ENCODE measurements at places on chromosomes 12 and 14.

GRCh38 chr12:108622421-108622820 lies 11.3 kb downstream of the SELPLG start:
- no peak for DNase-seq

- DNase-seq, result no peak
Measured at GRCh38 chr12:1634590-1635191, 5.7 kb downstream of the WNT5B start.

- DNase-seq, result no peak
Measured at GRCh38 chr14:88727057-88727456, 65.7 kb downstream of the EML5 start.

DNA sequence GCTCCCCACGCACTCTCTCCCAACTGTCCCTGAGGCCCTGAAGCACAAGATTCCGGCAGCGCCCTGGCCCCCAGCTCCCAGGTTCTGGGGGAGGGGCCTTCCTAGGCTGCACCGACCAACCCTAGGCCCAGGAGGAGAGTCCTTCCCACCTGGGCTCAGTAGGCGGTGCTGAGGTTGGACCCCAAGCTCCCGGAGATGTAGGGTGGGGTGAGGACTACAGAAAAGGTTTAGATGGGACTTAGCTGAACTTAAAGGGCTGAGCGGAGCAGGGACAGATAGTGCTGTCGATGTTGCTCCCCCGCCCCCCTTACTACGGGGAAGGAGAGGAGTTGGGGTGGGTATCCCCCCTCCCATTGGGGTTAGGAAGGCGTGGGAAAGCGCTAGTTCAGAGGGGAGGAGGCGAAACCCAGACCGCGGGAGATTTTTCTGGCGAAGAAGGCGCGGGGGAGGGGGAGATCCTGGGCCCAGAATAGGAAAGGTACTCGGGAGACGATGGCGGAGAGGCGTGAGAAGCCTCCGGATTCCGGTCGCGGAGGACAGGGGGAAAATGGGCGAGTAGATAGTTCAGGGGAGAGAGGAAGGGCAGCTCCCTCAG lies 4.2 kb upstream of the BAZ2A start:
- no peak for DNase-seq

- DNase-seq, result no peak
Measured at GRCh38 chr14:105884808-105885281, 358.5 kb downstream of the TMEM121 start.

DNA sequence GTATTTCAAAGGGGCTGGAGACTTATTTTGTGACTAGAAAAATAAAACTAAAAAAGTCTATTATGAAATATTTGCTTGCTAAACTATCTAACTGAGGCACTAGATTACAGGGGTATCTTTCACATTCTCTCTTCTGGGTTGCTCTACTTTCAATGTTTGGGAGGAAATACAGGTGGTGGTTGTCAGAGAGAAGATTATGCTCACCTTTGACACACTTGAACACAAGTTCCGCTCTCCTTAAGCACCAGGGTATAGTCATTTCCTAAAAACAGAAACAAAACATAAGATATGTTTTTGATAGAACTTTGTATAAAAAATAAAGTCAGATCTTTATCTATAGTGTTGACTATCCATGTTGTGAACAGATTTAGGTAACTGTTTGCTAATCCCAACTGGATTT lies 45.4 kb upstream of the FGF6 start:
- DNase-seq, result no peak

GRCh38 chr12:8780389-8780788 lies 42.0 kb upstream of the A2ML1 start:
- no peak for DNase-seq

DNA sequence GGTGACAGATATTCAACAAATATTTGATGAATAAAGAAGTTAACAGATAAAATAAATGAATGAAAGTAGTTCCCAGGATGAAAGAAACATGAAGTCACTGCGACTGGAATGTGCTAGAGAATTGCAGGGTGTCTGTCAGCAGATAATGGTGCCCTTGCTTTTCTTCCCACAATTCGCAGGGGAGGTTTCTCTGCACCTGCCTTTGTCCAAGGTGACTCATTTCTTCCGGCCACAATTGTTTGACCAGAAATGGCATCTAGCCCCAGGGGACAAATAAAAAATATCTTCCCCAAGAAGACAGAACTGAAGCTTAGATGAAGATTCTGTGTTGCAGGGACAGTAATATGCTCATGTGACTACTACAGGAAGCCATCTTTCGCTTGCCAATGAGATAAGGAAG lies 316.1 kb upstream of the TBX3 start:
- no peak for DNase-seq

- no peak for DNase-seq
Measured at GRCh38 chr12:69431591-69432222, 38.5 kb upstream of the FRS2 start.

GRCh38 chr12:88893801-88894200 lies 313.5 kb upstream of the KITLG start:
- no peak for DNase-seq

DNA sequence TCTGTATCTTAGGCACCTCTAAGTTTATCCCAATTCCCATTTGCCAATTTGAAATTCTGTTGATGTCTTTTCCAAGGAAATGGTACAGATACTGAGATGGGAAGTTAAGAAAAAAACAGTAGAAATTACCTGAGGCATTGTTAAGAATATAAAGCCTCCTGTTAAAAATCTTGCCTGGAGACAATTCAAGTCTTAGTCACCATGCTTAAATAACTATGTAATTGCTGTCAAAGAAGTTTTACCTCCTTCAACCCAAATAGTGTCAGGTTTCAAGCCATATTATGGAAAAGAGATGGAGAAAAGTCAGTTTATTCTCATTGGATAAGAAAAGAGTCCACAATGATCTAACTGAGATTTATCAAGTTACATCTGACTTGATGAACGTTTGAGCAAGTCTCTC lies 974.7 kb downstream of the GALC start:
- no peak for DNase-seq

- no peak for DNase-seq
Measured at GRCh38 chr14:64059454-64060198, 206.8 kb downstream of the SYNE2 start.

- no peak for DNase-seq
Measured at GRCh38 chr12:117857632-117858612, 110.9 kb downstream of the KSR2 start.

DNA sequence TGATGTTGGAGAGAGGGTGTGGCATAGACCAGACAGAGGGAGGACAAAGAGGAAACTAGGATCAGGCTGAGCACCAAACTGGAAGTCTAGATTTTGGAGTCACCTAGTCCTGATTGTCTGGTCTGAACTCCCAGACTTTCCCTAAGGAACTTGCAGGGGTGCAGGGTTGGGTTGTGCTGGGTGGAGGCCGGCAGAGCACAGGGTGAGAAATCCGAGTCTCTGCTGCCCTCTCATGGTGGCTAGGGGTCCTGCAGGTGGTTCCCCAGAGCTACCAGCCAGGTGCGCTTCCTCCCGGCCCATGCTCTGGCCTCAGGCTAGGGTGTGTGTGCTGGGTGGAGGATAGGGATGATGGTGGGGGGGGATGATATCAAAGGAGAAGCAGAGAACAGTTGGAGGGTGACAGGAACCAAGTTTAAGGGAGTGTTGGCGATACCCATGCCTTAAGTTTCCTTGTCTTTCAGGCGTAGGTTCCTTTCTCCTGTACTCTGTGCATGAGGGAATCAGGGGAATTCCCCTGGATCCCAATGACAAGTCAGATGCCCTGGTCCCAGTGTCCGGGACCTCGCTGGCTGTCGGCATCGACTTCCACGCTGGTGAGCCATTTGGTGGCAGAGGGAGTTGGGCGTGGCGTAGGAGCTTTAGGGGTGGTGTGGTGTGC lies 33.5 kb upstream of the NXPH4 start:
- DNase-seq, result peak; percentile 36

- DNase-seq, result no peak
Measured at GRCh38 chr12:48827513-48828096, 9.3 kb downstream of the CACNB3 start.

DNA sequence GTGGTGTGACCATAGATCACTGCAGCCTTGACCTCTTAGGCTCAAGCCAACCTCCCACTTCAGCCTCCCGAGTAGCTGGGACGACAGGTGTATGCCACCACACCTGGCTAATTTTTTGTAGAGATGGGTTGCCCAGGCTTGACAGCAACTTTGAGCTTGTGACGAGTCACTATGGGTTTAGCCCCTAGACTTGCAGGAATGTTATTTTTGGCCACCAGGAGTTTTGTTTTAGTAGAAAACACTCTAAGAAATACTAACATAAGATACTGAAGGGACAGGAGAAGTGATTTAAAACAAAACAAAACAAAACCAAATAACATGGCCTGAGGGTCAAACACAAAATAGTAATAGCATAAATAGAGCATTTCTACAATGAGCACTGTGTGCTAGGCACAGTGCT lies 26.4 kb downstream of the SETD3 start:
- no peak for DNase-seq

DNA sequence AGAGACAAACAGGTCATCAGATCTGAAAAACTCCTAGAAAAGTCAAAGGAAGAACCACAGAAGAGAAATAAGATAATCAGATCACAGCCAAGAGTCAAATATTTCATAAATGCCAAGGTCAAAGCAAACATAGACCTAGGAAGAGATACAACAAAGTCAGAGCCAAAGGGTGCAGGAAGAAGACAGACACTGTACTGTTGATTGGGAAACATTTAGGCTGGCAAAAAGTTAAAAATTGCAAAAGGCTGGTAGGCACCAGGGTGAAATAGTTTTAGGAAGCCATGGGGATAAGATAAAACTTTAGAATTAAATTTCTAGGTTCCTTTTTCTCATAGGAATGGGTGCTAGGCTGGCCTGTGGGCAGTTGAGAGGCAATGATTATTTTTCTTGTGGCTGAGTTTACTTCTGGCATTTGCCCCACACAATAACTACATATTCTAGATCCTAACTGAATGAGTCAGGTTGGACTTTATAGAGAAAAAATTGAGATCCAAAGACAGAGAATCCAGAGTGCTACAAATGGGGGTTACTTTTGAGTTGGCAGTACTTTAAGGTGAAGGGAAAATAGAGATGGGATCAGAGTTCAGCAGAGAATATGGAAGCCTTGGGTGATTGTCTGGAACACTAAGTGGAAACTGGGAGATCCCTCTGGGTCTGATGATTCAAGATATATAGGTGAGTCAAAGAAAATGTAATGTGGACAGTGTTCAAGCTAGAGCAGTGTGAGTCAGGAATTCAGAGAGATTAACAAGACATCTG lies 215.5 kb downstream of the C12orf50 start:
- DNase-seq, result no peak

DNA sequence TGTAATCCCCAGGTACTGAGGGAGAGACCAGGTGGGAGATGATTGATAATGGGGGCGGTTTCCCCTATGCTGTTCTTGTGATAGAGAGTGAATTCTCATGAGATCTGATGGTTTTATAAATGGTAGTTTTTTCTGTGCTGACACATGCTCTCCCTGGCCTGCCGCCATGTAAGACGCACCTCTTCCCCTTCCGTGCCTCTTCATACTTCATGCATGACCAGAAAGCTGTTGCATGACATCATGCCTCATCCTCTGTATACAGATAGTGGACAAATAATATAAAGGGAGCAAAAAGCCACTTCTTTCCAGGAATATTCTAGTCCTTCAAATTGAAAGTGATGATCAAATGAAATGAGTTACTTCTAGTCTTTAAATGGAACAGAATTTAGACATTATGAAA lies 47.3 kb upstream of the LRIG3 start:
- no peak for DNase-seq

GRCh38 chr12:115623764-115624334 lies 653.6 kb downstream of the MED13L start:
- DNase-seq, result no peak

DNA sequence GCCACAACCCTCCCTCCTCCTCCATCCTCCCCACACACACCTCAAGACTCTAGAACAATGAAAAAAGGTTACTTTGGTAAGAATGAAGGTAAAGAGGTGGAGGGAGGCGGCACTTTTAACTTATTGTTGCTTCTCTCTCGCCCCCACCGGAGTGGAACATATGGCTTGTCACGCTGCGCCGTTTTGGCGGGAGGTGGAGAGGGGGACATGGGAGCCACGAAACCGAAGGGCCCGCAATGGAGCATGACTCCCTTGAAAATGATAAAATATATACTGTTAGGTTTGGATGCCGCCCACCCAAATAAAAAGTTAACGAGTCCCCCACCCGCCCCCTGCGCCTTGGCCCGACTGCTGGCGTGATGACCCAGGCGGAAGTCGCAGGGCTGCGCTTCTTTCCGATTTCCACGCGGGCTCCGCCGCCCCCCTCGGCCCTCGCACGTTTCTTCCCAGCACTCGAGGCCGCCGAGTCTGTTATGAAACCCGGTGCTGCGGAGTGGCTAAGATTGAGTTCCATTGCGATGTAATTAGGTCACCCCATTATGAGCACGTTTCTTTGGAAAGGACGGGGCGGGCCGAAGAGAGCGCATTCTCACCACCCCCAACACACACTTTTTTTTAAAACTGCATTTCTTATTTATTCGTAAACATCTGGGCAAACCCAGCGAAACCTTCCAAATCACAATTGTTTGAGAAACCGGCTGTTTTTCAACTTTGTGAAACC lies 1.4 kb upstream of the ZFP36L1 start:
- no peak for DNase-seq

GRCh38 chr12:80868576-80868975 lies 69.2 kb downstream of the LIN7A start:
- DNase-seq, result no peak

- DNase-seq, result no peak
Measured at GRCh38 chr12:9668161-9669018, 1.1 kb upstream of the CLEC2D start.

DNA sequence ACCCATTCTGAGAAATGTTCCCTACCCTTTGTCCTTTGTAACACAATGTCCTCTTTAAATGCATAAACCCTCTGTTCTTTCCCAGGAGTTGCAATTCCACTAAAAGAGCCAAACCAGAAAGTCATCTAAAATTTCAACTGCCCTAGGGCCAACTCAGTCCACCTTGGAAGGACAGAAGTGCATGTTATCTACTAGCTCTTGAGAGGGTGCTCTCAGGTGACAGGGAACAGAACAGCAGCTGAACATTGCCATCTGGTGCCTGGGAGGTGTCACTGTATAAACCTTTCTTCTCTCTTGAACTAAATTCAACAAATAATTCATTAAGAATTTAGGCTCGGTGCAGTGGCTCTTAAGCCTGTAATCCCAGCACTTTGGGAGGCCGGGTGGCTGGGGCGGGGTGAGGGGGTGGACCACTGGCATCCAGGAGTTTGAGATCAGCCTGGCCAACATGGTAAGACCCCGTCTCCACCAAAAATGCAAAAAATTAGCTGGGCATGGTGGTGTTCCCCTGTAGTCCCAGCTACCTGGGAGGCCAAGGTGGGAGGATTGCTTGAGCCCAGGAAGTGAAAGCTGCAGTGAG lies 10.3 kb upstream of the FERMT2 start:
- DNase-seq, result no peak

GRCh38 chr14:96194657-96195431 lies 9.8 kb upstream of the BDKRB2 start:
- no peak for DNase-seq

GRCh38 chr12:19129122-19129485 lies 429 bp upstream of the PLEKHA5 start:
- no peak for DNase-seq

- DNase-seq, result no peak
Measured at GRCh38 chr12:11732023-11732422, 82.5 kb downstream of the ETV6 start.

- DNase-seq, result no peak
Measured at GRCh38 chr14:64474041-64474440, 8.7 kb downstream of the AKAP5 start.

- DNase-seq, result no peak
Measured at GRCh38 chr12:55972911-55973598, 823 bp upstream of the RAB5B start.

- no peak for DNase-seq
Measured at GRCh38 chr12:110372056-110372425, 31.5 kb downstream of the ANAPC7 start.

Measured in cerebellar nuclear complex (tissue), 1 donor.